ENCODE measurements at places on chromosomes 7 and 10.

GRCh38 chr7:157389951-157390730 is 53.3 kb downstream of the DNAJB6 start:
- DNase-seq: peak; percentile 37

DNA sequence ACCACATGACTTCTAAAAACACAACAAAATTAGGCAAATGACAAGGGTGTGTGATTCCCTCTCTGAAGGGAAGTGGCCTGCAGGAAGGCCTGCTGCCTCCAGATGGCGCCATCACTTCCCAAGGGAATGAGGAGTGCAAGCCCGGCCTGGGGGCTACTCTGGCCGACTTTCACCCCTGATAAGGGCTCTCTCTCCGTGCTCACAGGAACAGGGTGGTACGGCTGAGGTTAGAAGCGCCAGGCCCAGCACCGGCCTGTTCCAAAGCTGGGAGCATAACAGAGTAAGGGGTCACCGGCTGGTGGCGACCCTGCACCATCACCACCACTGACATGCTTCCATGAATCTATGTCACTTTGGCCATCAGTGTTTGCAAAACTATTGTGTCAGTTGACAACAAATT is 13.1 kb downstream of the RBP3 start:
- peak; percentile 48 for DNase-seq

DNA sequence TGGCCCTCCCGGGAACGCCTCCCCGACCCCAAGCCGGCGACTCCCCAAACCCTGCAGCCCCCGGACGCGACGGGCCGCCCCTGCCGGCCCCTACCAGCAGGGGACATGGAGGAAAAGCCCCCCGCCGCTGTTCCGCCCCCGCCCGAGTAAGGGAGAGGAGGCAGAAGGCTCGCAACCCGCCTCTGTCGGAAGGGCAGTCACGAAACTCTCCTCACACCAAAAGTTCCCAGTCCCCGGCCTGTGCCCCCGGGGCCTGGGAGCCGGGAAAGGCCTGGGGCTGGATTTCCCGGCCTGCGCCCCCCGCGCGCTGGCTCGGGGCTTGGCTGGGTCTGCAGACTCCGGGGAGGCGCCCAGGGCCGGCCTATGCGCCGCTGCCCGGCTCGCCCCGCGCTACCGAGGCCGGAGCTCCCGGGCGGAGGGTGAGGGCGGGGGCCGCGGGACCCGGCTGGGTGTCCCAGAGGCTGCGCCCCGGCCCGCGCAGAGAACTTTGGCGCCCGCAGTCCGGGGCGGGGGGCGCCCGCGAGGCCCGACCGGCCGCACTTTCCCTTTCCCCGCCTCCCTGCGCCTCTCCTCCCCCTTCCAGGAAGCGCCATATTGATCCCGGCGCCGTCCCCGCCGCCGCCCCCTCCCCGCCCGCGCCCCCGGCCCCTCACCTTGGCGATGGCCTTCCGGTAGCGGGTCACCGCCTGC is 728 bp downstream of the PARD3 start:
- no peak for DNase-seq

GRCh38 chr7:134947329-134947728 is 39.0 kb upstream of the AGBL3 start:
- DNase-seq: no peak

DNA sequence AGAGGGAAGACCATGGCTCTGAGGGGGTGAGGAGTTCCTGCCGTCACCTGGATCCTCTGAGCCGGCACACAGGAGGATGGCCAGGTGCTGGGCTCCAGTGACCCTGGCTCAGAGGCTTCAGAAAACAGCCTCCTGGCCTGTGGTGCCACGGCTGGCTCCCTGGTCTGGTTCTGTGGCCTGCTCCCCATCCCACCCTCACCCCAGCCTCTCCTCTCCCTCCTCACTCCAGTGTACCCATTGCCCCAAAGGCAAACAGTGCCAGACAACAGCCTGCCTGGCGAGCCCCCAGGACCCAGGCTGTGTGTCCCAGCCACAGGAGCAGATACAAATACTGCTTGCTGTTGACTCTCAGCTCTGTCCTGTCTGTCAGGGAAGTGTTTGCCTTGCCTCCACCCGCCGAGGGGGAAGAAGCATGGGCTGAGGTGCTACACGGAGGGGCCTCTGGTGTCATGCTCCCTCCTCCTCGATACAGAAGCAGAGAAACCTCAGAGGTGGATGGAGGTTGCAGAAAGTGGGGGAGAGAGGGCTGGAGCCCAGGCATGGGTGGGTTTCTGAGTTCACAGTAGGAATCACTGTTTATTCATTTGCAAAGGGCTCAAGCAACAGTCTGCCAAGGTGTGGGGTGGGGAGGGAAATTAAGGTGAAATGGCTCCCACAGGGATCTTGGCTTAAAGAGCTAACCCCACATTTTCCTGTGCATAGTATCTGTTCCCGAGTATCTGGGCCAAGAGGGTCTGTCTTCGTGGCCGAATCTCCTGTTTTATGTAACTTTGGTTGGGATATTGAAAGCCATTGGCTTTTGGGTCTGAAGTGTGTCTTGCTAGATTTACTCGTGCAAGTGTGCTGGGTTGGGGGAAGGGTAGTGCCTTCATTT is 5.5 kb downstream of the ADRA2A start:
- no peak for DNase-seq

- no peak for DNase-seq
These were observed 1.1 kb downstream of the ZSWIM8 start for GRCh38 chr10:73786512-73786885.

Data from activated naive CD8-positive, alpha-beta T cell treated with anti-CD3 and anti-CD28 coated beads, Interleukin-2, amount 50 U/mL, for 24 hours (primary cell).